ENCODE measurements at places on chromosomes 4 and X. TPM values are rescaled to one million over a fixed set of nuclear protein-coding genes. Genes with fewer than 3 reads are reported as not detected.

- no peak for DNase-seq
These were observed 54.9 kb downstream of the PHOX2B start for GRCh38 chr4:41693629-41694028.

- no peak for DNase-seq
These were observed 330.1 kb upstream of the HAND2 start for GRCh38 chr4:173860094-173860493.

DNA sequence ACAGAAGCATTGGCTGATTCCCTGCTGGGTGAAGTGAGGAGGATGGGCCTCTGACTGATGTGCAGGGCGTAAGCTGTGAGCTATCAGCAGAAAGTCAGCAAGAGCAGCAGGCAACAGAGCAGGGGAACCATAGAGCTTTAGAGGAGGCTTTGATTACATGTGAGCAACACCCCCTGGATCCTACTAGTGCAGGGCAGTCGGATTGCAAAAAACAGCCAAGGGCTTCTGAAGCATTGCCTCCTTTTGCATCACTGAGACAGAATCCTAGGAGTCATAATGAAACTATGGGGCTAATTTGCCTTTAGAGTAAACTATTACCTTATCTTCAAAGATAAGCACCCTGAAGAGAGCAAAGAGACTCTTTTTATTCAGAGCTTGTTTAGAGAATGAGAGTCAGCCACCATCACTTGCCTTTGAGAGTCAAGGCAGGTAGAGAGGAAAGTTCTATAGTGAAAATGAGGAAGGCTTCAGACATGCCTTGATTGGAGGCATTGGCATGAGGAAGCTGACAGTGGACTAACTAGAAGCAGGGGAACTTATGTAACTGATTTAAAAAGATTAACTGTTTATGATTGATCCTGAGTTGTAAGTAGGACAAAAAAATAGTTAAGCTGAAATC is 420.3 kb downstream of the PDHA2 start:
- no peak for DNase-seq

DNA sequence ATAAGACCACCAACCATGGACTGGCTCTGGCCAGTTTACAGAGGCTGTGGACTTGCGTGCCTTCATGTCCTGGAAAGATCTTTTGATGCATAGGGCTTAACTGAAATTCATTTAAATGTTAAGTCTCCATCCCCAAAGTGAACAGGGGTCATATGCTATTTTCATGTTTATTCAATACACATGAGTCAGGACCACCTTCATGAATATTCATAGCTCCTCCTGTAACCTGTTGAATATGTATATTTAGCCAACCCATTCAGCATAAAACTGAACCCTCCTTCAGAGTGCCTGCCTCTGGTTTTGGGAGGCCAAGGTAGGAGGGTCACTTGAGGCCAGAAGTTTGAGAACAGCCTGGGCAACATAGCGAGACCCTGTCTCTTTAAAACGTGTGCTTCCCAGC is 7.1 kb downstream of the CTPS2 start:
- DNase-seq, result no peak

DNA sequence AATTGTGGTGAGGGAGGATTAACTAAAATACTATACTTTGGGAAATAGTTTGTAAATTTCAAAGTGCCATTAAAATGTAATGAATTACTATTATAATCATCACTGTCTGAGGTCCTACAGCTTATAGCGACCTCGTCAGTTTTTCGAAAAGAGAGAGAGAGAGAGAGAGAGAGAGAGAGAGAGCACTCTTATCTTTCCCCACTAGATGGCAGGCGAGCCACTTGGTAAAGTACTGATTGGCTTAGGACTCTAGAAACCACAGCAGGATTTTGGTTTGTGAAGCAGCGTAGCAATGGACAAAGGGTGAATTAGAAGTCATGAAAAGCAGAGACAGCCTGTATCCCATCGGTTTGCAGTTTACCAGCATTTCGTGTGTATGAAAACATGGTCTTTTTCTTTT is 52.5 kb downstream of the LINC00632 start:
- peak; percentile 46 for DNase-seq

DNA sequence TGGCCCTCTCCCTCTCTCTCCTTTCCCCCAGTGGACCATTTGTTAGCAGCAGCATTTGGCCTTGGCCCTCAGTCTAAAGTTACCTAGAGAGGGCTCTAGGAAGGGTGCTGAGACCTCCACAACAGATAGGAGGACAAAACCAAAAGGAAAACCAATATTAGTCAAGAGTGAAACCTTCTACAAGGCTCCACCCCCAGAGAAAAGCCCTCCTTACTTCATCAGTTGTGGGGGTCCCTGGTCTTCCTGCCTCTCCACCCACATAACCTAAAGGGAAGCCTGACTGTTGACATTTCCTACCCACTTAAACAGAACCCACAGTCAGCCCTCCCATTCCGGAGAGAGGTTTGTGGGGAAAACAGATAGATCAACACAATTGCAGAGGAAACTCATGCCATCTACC is 4.7 kb upstream of the CD40LG start:
- no peak for DNase-seq

- DNase-seq, result no peak
These were observed 237.5 kb downstream of the BCOR start for GRCh38 chrX:39859991-39860861.

Gene EGFL6
- total RNA-seq, result 0.78 TPM
